Right lobe of liver (tissue), 6 donors: ENCODE measurements at places on chromosomes 3 and 15. TPM values are rescaled to one million over a fixed set of nuclear protein-coding genes. Genes with fewer than 3 reads are reported as not detected.

DNA sequence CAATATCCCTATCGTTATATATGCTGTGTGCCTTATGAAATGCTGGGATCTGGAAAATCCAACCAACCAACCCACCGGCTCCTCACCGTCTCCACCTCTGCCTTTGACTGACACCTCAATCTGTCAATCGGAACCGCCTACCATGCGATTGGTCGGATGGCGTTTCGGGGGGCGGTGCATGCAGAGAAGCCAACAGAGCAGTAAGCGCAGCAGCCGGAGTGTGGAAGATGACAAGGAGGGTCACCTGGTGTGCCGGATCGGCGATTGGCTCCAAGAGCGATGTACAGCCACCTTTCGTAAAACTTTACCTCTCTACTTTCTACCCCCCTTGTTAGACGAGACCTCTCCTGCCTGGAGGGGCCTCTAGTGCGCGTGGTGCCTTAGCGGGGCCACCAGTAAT, 6.3 kb downstream of the CLK3 start:
- H3K4me3 ChIP-seq, result no peak overlapping the region
- DNase-seq, result no peak
- H3K36me3 ChIP-seq, result peaks cover 27% of the 10 kb centered on the region

DNA sequence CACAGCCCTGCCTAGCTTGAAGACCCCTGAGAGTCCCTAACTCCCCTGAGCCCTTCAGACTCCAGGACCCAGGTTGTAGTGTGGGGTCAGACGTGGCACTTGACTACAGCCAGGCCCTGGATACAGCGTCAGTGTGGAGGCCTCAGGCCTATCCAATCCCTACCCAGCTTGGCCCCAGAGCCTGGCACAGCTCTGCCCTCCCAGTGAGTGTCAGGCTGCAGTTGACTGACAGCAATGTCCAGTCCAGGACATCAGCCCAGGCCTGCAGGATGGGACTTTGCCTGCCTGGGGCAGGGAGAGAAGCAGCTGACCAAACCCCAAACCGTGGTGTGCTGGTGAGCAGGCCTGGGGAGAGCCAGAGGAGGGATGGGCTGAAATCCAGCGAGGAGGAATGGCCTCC, 27.3 kb downstream of the KLF13 start:
- H3K27ac ChIP-seq, result peak overlapping the region; percentile 81
- no peaks in the 10 kb centered on the region for H3K27me3 ChIP-seq
- H3K4me1 ChIP-seq, result peaks cover 60% of the 10 kb centered on the region
- no peaks in the 10 kb centered on the region for H3K36me3 ChIP-seq
- DNase-seq, result peak; percentile 88

DNA sequence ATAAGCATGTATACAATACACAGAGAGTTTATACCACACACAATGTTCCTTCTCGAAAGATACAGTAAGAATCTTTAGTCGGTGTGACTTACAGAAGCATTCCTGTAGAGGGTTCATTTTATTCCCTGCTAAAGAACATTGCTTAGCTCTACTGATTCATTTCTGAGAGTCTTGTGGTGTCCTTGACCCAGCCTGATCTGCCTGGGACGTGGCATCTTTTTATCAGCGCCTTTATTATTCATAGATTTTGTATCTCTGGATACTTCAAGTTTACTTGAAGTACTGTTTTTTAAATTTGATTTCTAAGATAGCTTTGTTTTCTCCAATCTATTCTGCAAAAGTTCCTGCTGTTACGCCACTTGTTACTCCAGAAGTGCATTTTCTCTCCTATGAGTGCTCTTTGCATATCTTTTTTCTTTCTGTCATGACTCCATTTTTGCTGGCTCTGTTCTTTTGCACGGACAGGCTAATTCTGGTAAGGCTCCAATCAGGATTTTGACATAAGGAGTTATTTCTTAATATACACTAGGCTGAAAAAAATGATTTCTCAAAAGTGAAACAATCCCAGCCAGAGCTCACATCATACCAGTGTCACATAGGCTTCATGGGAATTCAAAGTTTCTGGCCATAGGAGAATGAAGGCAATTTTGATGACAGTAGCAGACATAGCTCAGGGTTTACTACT, 114.5 kb upstream of the TNIK start:
- H3K27me3 ChIP-seq, result no peaks in the 10 kb centered on the region
- no peaks in the 10 kb centered on the region for H3K36me3 ChIP-seq
- no peak overlapping the region for H3K27ac ChIP-seq
- H3K4me1 ChIP-seq, result no peaks in the 10 kb centered on the region

- H3K4me3 ChIP-seq, result no peak overlapping the region
- DNase-seq, result no peak
- H3K36me3 ChIP-seq, result no peaks in the 10 kb centered on the region
- H3K27me3 ChIP-seq, result no peaks in the 10 kb centered on the region
- H3K4me1 ChIP-seq, result peaks cover 26% of the 10 kb centered on the region
Observed at GRCh38 chr3:175066617-175067415, 207.7 kb downstream of the NAALADL2 start.

GRCh38 chr3:65070968-65071367, 383.2 kb upstream of the ADAMTS9 start:
- no peak for DNase-seq
- H3K27me3 ChIP-seq, result no peaks in the 10 kb centered on the region
- H3K4me1 ChIP-seq, result no peaks in the 10 kb centered on the region
- H3K36me3 ChIP-seq, result no peaks in the 10 kb centered on the region
- no peak overlapping the region for H3K4me3 ChIP-seq
- H3K27ac ChIP-seq, result no peak overlapping the region

DNA sequence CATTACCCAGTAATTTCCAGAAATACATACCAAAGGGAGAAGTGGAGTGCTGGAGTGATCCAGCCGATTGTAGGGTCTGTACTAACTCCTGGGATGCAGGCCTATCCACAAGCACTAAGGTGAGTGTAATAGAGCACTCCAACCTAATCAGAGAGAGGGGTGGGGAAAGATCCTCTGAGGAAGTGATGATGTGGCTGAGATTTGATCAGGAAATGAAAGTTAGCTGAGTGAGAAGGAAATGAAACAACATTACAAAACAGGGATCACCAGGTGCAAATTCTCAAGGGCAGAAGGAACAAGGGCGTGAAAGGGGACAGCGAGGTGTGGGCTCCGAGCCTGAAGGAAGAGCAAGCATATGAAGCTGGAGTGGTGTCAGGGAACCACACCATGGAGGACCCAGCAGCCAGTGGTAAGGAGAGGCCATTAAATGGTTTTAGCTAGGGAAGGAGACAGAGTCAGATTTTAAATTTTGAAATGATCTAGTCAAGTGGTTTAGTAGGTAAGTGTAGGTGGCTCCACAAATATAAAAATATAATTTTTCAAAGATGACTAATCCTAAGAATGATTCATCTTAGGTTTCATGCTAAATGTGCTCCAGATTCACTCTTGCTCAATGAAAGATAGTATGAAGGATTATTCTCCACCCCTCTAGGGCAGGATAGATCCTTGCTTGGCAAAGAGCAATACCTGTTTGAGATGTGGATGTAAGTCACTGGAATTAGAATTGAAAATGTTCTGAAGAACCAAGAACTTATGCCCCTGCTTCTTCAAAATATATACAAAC, 348.7 kb downstream of the TBL1XR1 start:
- H3K4me1 ChIP-seq, result no peaks in the 10 kb centered on the region
- DNase-seq, result no peak

DNA sequence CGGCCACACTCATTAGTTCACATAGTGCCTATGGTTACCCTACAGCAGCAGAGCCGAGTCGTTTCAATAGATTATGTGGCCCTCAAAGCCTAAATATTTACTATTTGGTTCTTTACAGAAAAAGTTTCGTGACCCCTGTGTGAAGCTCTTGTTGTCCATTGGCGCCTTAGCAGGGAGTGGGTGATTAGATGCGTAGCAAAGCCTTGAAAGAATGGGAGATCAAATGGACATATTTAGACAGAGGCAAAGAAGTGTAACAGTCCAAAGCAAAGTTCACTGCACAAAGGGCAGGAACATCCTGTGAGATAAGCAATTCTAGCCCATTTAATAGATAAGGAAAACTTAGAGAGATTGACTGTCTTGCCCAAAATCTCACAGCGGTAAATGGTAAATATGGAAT, 247.4 kb upstream of the TRIM42 start:
- no peaks in the 10 kb centered on the region for H3K27me3 ChIP-seq
- H3K27ac ChIP-seq, result no peak overlapping the region
- no peak overlapping the region for H3K4me3 ChIP-seq
- no peak for DNase-seq
- no peaks in the 10 kb centered on the region for H3K36me3 ChIP-seq

DNA sequence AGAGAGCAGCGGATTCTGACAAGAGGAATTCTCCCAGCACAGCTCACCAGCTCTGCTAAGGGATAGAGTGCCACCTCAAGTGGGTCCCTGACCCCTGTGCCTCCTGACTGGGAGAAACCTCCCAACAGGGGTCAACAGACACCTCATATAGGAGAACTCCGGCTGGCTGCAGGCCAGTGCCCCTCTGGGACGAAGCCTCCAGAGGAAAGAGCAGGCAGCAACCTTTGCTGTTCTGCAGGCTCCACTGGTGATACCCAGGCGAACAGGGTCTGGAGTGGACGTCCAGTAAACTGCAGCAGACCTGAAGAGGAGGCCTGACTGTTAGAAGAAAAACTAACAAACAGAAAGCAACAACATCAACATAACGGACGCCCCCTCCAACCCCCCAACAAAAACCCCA, 31.3 kb upstream of the FGF12 start:
- DNase-seq, result no peak
- no peaks in the 10 kb centered on the region for H3K4me1 ChIP-seq
- no peaks in the 10 kb centered on the region for H3K36me3 ChIP-seq
- no peak overlapping the region for H3K27ac ChIP-seq

GRCh38 chr3:14588425-14589112, 48.4 kb upstream of the GRIP2 start:
- H3K27ac ChIP-seq, result no peak overlapping the region
- no peak for DNase-seq
- H3K4me3 ChIP-seq, result no peak overlapping the region
- no peaks in the 10 kb centered on the region for H3K27me3 ChIP-seq

DNA sequence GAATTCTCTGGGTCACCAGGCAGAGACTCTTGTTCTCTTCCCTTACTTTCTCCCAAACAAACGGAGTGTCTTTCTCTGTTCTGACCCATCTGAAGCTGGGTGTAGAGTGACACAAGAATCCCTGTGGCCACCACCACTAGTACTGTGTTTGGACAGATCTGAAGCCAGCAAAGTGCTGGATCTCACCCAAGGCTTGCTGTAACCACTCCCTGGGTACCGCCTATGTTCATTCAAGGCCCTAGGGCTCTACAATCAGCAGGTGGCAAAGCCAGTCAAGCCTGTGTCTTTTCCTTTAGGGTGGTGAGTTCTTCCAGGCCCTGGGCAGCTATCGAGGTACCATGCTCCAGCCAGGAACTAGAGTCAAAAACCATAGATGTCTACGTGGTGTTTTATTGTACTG, 149.2 kb upstream of the CTNNB1 start:
- no peaks in the 10 kb centered on the region for H3K36me3 ChIP-seq
- no peak overlapping the region for H3K27ac ChIP-seq
- no peak for DNase-seq
- no peaks in the 10 kb centered on the region for H3K4me1 ChIP-seq

GRCh38 chr3:55329849-55330248, 157.3 kb downstream of the WNT5A start:
- H3K4me3 ChIP-seq, result no peak overlapping the region
- H3K4me1 ChIP-seq, result no peaks in the 10 kb centered on the region
- H3K36me3 ChIP-seq, result no peaks in the 10 kb centered on the region
- no peaks in the 10 kb centered on the region for H3K27me3 ChIP-seq

DNA sequence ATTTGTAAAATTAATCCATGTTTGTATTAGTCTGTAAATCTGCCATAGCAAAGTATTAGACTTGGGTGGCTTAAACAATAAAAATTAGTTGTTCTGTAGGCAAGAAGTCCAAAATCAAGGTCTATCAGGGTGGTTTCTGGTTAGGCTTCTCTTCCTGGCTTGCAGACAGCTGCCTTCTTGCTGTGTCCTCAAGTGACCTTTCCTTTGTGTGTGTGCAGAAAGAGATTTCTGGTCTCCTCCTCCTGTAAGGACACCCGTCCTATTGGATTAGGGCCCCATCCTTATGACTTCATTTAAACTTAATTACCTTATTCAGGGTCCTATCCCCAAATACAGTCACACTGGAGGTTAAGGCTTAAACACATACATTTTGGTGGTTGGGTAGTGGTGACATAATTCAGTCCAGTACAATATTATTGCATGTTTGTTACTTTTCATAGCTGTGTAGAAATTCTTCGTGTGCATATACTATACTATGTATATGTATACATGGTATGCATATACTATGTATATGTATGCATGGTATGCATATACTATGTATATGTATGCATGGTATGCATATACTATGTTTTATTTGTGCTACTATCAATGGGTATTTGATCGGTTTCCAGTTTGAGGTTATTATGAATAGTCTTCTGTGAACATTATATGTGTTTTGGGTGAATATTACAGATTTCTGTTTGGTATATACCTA, 57.9 kb upstream of the RNU6-1 start:
- no peak overlapping the region for H3K27ac ChIP-seq
- no peaks in the 10 kb centered on the region for H3K4me1 ChIP-seq
- DNase-seq, result no peak
- H3K36me3 ChIP-seq, result no peaks in the 10 kb centered on the region

DNA sequence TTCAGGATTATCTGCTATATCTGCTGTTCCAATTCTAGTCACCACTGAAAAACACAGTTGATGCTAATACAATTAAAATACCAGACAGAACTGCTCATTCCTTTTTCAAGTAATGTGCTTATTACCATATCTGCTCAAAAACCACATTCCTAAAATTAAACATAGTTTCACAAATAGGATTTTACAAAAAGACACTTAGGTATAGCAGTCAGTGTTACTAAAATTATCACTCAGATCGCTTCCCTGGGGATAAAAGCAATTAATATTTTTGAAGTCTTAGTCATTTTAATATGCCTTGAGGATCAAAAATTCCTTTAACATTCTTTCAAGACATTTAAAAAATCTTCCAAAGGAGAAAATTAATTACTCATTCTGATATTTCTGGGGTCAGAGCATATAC, 71.5 kb downstream of the RAD18 start:
- no peaks in the 10 kb centered on the region for H3K4me1 ChIP-seq
- DNase-seq, result no peak
- H3K36me3 ChIP-seq, result no peaks in the 10 kb centered on the region
- H3K27ac ChIP-seq, result no peak overlapping the region

- DNase-seq, result no peak
- H3K27me3 ChIP-seq, result no peaks in the 10 kb centered on the region
- no peaks in the 10 kb centered on the region for H3K36me3 ChIP-seq
- no peak overlapping the region for H3K27ac ChIP-seq
Observed at GRCh38 chr3:102233881-102234280, 200.9 kb upstream of the ZPLD1 start.

GRCh38 chr3:58484045-58484721, 7.7 kb upstream of the KCTD6 start:
- H3K4me1 ChIP-seq, result no peaks in the 10 kb centered on the region
- no peaks in the 10 kb centered on the region for H3K27me3 ChIP-seq
- H3K4me3 ChIP-seq, result no peak overlapping the region

Gene SLC24A5
- not detected for total RNA-seq

Gene CMTM8
- total RNA-seq, result 27.1 TPM

Gene SMCO1
- not detected for total RNA-seq

Gene WDR93
- not detected for total RNA-seq

Gene MST1
- total RNA-seq, result 425 TPM
